ELR (cell line): ENCODE measurements at places on chromosomes 16 and 17.

DNA sequence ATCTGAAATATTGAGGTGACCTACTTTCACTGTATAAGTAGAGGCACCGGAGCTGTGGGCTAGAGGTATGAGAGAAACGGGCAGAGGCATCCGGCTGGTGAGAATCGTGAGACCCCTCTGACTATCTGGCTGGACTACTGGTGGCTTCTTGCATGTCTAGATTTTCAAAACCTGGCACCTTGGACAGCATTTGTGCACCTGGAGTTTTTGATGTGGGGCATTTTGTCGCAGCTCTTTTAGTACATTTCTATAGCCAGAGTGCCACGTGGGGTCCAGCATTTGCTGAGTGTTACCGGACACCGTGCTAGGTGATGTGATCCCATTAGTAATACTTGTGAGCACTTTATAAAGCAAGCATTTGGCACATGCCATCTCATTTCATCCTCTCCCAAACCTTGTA, 32.6 kb upstream of the SHISA9 start:
- DNase-seq = no peak

- no peak for DNase-seq
These were observed 210.2 kb downstream of the CCDC182 start for GRCh38 chr17:57534863-57535248.

- no peak for DNase-seq
These were observed 418.5 kb upstream of the CDH5 start for GRCh38 chr16:65947951-65948350.

DNA sequence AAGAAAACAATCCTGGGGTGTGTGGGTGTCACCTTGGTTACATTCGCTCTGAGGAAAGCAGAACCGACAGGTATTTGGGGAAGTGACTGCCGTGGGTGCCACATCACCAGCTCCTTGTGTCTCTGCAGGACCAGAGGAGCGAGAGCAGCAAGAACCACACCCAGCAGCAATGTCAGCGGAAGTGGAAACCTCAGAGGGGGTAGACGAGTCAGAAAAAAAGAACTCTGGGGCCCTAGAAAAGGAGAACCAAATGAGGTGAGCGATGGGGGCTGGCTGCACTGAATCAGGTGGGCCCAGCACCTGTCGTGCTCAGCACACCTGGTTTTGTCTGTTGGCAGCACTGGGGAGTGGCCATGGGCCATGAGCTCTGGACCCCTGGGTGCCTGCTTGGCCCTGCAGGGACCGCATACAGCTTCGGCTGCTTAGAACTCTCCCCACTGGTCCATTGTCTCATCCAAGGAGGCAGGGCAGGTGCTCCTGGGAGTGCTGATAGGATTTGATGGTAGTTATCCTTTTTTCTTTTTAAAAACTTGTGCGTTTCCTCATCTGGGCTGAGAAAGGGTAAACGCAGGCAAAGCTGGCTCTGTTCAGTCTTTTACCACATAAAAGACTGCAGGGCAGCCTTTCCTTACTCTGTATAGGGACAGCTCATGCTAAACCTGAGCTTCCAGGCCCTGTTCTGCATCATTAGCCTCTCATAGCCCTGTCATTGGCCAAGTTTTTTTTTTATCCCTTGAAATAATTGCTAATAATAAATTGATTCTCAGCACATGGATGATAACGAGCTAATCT, 29.4 kb downstream of the HMOX2 start:
- peak; percentile 36 for DNase-seq

GRCh38 chr17:75752405-75752709, 12.6 kb downstream of the GALK1 start:
- DNase-seq = no peak

- no peak for DNase-seq
These were observed 25.1 kb downstream of the RAI1 start for GRCh38 chr17:17706140-17707060.

DNA sequence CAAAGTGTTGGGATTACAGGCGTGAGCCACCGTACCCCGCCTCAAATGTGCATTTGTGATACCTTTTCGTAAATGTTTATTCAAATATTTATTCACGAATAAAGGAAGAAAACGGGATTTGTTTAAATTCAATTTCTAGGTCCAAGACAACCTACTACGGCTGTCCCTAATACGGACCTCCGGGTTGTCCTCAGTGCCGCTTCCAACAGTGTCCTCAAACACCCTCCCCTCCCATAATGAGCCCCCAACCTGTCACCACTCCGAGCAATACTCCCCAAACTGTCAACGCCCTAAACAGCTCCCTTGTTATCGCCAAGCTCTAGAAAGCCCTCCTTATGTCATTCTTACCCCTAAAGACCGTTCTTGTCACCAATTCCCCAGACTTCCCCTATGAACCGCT, 539 bp upstream of the GABARAPL2 start:
- DNase-seq = no peak

GRCh38 chr17:46962374-46962790, 16.7 kb downstream of the RPRML start:
- DNase-seq = peak; percentile 71

DNA sequence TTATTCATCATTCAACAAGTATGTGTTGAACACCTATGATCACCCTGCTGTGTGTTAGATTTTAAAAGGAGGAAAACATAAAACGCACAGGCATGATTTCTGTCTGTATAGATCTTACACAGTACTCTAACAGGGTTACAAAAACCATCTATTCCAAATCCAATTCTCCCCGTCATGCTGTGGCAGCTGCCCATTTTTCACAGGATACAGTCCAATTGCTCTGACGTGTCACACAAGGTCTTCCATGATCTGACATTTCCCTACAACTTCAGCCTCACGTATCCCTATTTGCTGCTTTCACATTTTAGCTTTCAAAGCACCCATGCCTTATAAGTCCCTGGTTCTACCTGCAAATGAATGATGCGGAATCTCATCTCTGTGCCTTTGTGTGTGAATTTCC, 67.0 kb upstream of the CNTNAP4 start:
- DNase-seq = no peak

- DNase-seq = no peak
These were observed 16.3 kb downstream of the DNAI2 start for GRCh38 chr17:74290340-74290739.

DNA sequence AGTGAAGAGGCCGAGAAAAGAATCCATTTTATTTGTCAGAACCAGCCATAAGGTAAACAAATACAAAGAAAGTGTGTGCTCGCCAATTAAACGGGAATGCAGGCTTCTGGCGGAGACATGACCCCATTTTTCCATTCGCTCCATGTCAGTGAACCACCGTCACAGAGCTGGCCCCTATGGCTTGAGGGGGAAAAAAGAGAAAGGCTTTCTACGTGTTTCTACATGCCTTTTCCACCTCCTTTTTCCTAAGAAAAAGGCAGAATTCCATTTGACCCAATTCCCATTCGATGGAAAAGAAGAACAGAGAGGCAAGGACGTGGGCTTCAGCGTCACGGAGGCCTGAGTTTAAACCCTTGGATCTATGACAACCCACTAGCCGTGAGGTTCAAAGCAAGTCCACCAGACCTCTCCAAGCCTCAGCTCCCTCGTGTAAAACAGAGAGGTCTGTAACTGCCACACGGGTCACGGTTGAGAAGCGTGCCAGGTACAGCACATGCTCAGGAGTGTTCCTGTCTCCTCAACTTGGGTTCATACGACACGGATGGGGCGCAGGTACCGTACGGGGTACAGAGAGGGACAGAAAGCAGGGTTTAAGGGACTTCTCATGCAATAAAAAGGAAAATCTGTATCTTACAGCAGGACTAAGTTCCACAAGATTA, 91.9 kb downstream of the NXN start:
- DNase-seq = no peak

- no peak for DNase-seq
These were observed 2.1 kb upstream of the GPRC5C start for GRCh38 chr17:74429604-74430384.

GRCh38 chr16:1654505-1655268, 23.4 kb upstream of the JPT2 start:
- no peak for DNase-seq

DNA sequence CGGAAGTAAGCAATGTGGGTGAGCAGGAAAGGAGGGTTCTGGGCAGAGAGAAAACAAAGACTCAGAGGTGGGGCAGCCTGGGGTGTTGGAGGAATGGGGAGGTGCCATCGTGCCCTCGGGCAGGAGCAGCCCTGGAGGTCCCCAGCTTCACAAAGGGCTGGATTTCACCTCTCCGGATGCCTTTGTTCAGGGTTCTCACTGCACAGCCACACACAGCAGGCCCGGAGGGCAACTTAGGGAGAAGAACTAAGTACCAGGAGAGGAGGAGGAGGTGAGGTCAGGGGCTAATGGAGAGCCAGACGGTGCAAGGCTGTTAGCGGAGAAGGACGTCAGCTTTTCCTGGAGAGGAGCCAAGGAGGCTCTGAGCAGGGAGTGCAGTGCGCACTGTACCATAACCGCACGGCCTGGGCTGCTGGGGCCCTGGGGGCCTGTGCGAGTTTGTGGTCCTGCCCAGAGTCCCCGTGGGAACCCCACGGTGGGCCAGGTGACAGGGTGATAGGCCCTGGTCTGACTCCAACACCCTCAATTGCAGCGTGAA, 9.3 kb downstream of the ARRB2 start:
- DNase-seq = no peak

GRCh38 chr16:15775663-15776304, 81.0 kb downstream of the MYH11 start:
- DNase-seq = peak; percentile 7

- DNase-seq = peak; percentile 100
These were observed 16.5 kb downstream of the ADAM11 start for GRCh38 chr17:44775136-44775837.

- DNase-seq = no peak
These were observed 301.7 kb upstream of the PMFBP1 start for GRCh38 chr16:72473631-72474030.

GRCh38 chr17:55210292-55210691, 54.5 kb upstream of the HLF start:
- no peak for DNase-seq

GRCh38 chr17:34827008-34827407, 134.3 kb downstream of the CCT6B start:
- DNase-seq = no peak

DNA sequence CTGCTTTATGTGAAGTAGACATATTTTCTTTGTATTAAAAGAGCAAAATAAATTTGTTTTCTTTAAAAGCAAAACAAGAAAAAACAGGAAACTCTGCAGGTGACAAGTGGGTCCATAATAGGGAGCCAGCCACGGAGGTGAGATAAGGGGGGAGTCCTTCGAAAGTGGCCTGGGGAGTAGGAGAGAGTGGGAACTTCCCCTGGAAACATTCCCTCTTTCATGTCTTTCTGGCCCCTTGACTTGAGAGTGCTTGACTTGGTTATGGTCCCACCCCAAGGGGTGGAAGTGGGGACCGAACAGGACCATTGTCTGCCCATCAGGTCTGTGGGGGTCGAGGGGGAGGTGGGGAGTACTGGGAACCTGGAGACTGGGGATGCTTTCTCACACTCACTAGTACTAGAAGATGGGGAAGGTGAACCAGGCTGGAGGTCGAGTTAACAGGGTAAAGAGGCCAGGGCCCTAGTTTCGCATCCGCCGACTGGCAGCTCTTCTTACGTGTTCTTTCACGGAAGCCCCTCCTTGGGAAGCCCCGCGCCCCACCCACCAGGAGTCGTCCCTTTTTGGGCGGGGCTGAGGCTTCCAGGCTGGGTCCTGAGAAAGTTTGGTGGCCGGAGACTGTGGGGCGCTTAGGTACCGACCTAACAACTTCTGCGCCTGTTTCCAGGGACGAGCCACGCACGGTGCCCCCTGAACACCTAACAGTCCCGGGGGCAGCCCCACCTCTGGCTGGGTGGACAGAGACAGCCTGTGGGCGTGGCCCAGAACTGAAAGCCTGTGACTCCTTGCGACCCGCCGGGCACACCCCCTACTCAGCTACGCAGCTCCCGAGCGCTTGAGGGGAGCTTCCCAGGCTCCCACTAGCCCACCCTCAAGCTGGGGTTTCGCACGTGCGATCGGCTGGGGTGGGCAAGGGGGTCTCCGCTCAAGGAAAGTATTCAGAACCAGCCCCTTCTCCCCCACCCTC, 790 bp downstream of the TRADD start:
- DNase-seq = peak; percentile 57

GRCh38 chr17:51371732-51372151, 111.4 kb downstream of the UTP18 start:
- DNase-seq = peak; percentile 74

- no peak for DNase-seq
These were observed 41.3 kb downstream of the LMF1 start for GRCh38 chr16:929227-930073.

GRCh38 chr17:73335591-73336407, 24.0 kb upstream of the CDC42EP4 start:
- DNase-seq = no peak

GRCh38 chr17:50301891-50302584, 27.8 kb downstream of the TMEM92 start:
- DNase-seq = no peak

GRCh38 chr17:16343569-16343968, 9.7 kb downstream of the CENPV start:
- no peak for DNase-seq

DNA sequence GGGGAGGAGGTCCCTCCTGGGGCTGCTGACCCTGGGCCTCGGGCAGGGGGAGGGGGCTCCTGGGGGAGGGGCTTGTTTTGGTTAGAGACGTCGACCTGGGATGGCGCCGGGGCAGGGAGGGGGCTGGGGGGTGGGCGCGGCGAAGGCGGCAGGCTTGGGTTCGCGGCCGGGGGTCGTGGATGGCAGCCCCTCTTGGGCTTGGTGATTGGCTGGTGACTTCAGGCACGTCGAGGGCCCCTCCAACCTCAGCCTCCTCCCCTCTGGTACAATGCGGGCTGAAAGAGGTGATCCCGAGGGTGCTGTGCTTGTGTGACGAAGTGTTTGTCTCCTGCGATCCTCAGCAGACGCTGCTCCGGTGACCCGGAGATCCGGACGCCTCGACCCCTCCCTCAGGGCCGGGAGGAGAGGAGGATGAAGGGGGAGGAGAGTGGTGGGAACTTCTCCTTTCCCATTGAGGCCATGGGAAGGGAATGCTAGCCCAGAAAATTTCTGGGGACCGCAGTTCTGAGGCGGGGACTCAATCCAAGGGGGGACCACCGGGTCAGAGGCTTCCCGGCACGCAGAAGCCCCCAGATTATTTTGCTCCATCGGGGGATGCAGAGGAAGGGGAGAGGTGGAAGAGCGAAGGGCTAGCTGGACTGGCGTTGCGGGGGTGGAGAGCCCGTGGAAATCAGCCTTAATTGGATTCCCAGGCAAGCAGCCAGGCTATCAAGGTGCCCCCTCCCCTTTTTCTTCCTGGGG, 43.9 kb downstream of the RAI1 start:
- no peak for DNase-seq

GRCh38 chr16:23175651-23176050, 6.9 kb upstream of the SCNN1G start:
- DNase-seq = no peak

- no peak for DNase-seq
These were observed 10.1 kb downstream of the FADS6 start for GRCh38 chr17:74883241-74883745.

DNA sequence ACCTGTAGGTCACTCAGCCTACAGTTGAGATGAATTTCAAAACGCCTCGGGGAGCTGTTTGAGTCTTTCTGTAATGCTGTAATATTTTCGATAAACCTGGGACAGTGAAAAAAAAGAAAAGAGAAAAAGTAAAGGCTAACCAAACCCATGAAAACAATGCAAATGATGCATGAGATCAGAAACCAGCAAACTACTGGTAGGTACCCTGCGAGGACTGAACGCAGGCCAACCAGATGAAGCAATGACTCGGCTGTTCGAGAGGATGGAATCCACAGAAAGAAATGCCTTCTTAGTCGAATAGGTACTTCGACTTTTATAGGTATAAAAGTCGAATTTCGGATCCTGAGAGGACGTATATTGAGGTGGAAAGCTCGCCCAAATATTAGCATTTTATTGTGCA, 509 bp upstream of the ATAD5 start:
- peak; percentile 27 for DNase-seq
